Spleen (tissue), 13 donors: ENCODE measurements at places on chromosomes 11 and 22. TPM values are rescaled to one million over a fixed set of nuclear protein-coding genes. Genes with fewer than 3 reads are reported as not detected.

NCR3LG1 gene
- total RNA-seq: 2.3 TPM

DNA sequence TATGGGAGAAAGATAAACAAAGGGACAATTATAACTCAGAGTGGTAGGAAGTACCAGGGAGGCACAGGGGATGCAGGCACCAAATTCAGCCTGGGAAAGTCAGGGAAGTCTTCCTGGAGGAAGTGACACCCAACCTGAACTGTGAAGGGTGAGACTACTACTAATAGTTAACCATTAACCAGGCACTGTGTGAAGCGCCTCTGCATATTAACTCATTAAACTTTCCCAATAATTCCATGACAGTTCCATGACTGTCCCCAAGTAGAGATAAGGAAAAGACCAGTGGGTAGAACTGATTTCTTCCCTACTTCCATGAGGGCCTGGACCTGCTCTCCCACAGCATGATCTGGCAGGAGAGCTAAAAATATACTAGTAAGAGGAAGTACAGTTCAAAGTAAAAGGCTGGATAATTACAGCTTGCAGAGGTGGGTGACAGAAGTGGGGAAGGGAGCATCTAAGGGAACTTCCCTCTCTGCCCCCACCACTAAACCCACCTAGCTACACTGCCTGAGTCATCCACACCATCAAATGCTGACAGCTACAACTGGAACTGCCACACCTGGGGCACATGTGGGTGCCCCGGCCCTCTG is 4.7 kb upstream of the AP1B1 start:
- no peaks in the 10 kb centered on the region for H3K36me3 ChIP-seq
- no peaks in the 10 kb centered on the region for H3K27me3 ChIP-seq
- no peak for DNase-seq

DNA sequence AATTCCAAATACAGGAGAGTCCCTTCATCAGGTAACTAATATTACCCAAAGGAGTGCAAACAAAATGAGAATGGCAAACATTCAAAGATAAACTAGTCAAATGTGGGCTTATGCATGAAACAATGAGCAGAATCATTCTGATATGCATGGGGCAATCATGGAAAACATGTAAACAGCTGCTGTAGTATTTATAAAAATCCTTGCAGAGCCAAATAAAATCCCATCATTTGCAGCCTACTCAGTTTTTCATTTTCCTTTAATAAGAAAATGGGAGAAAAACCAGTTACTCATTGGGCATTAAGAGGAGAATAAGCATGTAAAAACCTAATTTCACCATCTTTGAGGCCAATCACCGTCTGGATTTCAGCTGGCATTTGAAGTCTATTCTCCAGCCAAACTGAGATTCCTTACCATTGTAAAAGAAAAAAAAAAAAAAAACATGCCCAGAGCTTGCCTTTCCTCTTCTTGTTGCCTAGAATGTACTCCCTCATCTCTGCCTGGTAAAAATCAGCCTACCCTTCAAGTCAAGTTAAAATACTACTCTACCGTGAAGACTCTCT is 249.1 kb downstream of the TTC28 start:
- H3K27me3 ChIP-seq: no peaks in the 10 kb centered on the region
- H3K36me3 ChIP-seq: no peaks in the 10 kb centered on the region
- no peak for DNase-seq
- H3K4me1 ChIP-seq: peaks cover 10% of the 10 kb centered on the region

- peaks cover 15% of the 10 kb centered on the region for H3K27me3 ChIP-seq
- no peak overlapping the region for H3K27ac ChIP-seq
- H3K4me1 ChIP-seq: peaks cover 71% of the 10 kb centered on the region
Measured at GRCh38 chr11:27468209-27468994, 4.2 kb downstream of the LGR4 start.

HEPACAM gene
- not detected for total RNA-seq

DNA sequence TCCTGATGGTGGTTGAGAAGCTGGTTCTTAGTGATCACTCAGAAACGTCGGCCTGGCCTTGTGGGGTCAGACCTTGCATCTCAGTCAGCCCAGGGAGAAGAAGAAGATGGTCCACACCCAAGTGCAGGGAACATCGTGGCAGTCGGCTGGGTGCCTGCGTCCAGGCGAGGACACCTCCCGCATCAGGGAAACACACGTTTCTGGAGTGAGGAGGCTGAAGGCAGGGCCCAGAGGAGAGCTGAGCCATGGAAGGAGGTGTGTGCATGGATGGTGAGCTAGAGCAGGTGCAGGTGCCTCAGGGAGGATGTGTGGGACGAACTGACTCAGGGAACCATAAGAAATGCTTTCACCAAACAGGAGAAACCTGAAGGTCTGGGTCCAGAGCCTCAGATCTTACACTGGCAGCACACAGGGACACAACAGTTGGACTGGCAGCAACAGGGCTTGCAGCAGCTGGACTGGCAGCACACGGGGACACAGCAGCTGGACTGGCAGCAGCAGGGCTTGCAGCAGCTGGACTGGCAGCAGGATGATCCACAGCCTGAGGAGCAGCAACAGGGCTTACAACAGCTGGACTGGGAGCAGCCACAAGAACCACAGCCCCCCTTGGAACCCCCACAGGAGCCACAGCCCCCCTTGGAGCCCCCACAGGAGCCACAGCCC is 632 bp downstream of the KRTAP5-2 start:
- DNase-seq: peak; percentile 49
- H3K4me3 ChIP-seq: no peak overlapping the region
- H3K36me3 ChIP-seq: no peaks in the 10 kb centered on the region
- no peaks in the 10 kb centered on the region for H3K27me3 ChIP-seq
- H3K4me1 ChIP-seq: peaks cover 5% of the 10 kb centered on the region
- peak overlapping the region; percentile 37 for H3K27ac ChIP-seq

GRCh38 chr22:19745155-19746101 is 15.2 kb upstream of the TBX1 start:
- no peak overlapping the region for H3K27ac ChIP-seq
- no peak overlapping the region for H3K4me3 ChIP-seq
- H3K36me3 ChIP-seq: no peaks in the 10 kb centered on the region
- H3K4me1 ChIP-seq: peaks cover 13% of the 10 kb centered on the region
- H3K27me3 ChIP-seq: peaks cover 3% of the 10 kb centered on the region

- peaks cover 22% of the 10 kb centered on the region for H3K4me1 ChIP-seq
- H3K27me3 ChIP-seq: peaks cover 9% of the 10 kb centered on the region
- H3K27ac ChIP-seq: no peak overlapping the region
- H3K4me3 ChIP-seq: peak overlapping the region; percentile 89
- peak; percentile 81 for DNase-seq
Measured at GRCh38 chr11:108592591-108593213, 866 bp downstream of the EXPH5 start.

DNA sequence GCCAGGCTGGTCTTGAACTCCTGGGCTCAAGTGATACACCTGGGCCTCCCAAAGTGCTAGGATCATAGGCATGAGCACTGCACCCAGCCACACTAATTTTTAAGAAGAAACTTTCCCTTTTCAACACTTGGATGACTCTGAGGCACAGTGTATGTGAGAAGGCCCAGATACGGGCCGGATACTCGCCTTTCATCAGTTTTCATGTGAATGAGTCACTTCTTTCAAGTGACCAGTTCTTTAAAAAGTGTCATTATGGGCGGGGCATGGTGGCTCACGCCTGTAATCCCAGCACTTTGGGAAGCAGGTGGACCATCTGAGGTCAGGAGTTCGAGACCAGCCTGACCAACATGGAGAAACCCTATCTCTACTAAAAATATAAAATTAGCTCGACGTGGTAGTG is 120.8 kb downstream of the CTTN start:
- H3K27ac ChIP-seq: no peak overlapping the region
- peaks cover 6% of the 10 kb centered on the region for H3K27me3 ChIP-seq
- peaks cover 9% of the 10 kb centered on the region for H3K4me1 ChIP-seq
- peak; percentile 20 for DNase-seq
- H3K36me3 ChIP-seq: no peaks in the 10 kb centered on the region
- no peak overlapping the region for H3K4me3 ChIP-seq

GRCh38 chr22:42635531-42635930 is 4.9 kb downstream of the ATP5MGL start:
- no peaks in the 10 kb centered on the region for H3K27me3 ChIP-seq
- H3K36me3 ChIP-seq: peaks cover 71% of the 10 kb centered on the region
- H3K27ac ChIP-seq: no peak overlapping the region
- H3K4me3 ChIP-seq: no peak overlapping the region
- H3K4me1 ChIP-seq: no peaks in the 10 kb centered on the region

- DNase-seq: no peak
- H3K27ac ChIP-seq: no peak overlapping the region
- H3K27me3 ChIP-seq: no peaks in the 10 kb centered on the region
- no peak overlapping the region for H3K4me3 ChIP-seq
- H3K36me3 ChIP-seq: no peaks in the 10 kb centered on the region
Measured at GRCh38 chr11:131522851-131523250, 152.4 kb downstream of the NTM start.

SMIM35 gene
- total RNA-seq: 0.20 TPM

OR10D3 gene
- not detected for total RNA-seq

DNA sequence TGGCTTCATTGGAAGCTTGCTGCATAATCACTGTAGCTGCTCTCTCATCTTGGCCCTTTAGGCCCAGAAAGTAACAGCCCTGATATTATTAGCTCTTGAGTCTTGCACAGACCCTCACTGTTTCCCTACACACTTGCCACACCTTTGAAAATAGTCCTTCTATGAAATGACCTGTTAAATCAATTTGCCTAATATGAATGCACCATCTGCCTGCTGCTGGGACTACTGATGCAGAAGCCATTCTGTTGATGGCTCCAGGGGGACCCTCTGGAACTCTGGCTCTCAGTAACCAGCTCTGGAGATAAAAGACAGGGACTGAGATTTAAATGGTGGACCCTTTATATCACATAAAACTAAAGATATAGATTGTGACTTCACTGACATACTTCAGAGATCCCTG is 14.7 kb upstream of the AMPD3 start:
- H3K4me1 ChIP-seq: peaks cover 15% of the 10 kb centered on the region
- no peak overlapping the region for H3K4me3 ChIP-seq
- no peaks in the 10 kb centered on the region for H3K36me3 ChIP-seq
- DNase-seq: no peak
- no peak overlapping the region for H3K27ac ChIP-seq

- no peak overlapping the region for H3K4me3 ChIP-seq
- no peaks in the 10 kb centered on the region for H3K36me3 ChIP-seq
- no peaks in the 10 kb centered on the region for H3K4me1 ChIP-seq
Measured at GRCh38 chr11:92827132-92827531, 142.3 kb upstream of the MTNR1B start.

DNA sequence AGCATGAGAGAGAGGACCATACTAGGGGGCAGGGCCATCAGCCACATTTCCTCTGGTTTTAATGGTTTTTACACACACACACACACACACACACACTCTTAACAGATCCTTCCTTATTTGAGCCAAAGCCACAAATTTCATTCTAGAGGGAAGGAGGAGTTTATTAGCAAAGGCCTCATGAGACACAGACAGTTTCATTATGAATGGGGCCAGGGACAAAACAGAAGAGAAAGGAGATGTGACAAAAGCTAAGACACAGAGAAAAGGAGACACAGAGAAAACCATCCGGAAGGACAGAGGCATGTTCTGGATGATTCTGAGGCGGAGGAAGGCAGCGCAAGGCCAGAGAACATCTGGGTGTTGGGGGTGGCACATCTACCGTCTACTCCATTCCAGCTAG is 32.2 kb upstream of the ARFGAP3 start:
- DNase-seq: no peak
- H3K36me3 ChIP-seq: peaks cover 55% of the 10 kb centered on the region
- H3K4me3 ChIP-seq: no peak overlapping the region
- peak overlapping the region; percentile 71 for H3K27ac ChIP-seq
- H3K27me3 ChIP-seq: no peaks in the 10 kb centered on the region

DSCAML1 gene
- 6.7 TPM for total RNA-seq

GRCh38 chr11:112106070-112106469 is 19.4 kb downstream of the SDHD start:
- no peak for DNase-seq
- no peaks in the 10 kb centered on the region for H3K36me3 ChIP-seq
- no peak overlapping the region for H3K27ac ChIP-seq
- no peak overlapping the region for H3K4me3 ChIP-seq
- H3K27me3 ChIP-seq: no peaks in the 10 kb centered on the region
- no peaks in the 10 kb centered on the region for H3K4me1 ChIP-seq

DNA sequence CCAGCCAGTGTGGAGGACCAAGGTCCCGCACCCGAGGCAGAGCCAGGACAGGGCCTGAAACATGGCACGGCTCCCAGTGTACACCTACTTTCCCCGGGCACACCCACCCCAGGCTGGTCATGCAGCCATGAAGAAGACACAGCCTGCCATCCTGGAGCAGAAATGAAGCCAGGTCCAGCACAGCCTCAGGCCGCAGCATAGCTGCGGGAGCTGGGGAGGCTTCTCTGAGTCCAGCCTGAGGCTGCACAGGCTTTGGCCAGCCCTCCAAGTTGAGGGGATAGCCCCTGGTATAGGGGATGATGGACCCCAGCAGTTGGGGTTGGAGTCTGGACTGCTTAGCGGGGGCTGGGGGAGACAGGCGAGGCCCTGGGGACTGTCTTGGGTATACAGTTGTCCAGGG is 2.9 kb upstream of the HDAC10 start:
- H3K4me1 ChIP-seq: peaks cover 32% of the 10 kb centered on the region
- H3K36me3 ChIP-seq: no peaks in the 10 kb centered on the region
- H3K27me3 ChIP-seq: peaks cover 8% of the 10 kb centered on the region
- no peak overlapping the region for H3K4me3 ChIP-seq
- DNase-seq: no peak

SCGB1D2 gene
- not detected for total RNA-seq

- peak; percentile 56 for DNase-seq
- H3K27me3 ChIP-seq: no peaks in the 10 kb centered on the region
Measured at GRCh38 chr11:47573321-47573720, 5.4 kb downstream of the KBTBD4 start.

ANO5 gene
- 2.9 TPM for total RNA-seq

GRCh38 chr11:65851083-65851579 is 6.8 kb downstream of the CFL1 start:
- DNase-seq: no peak
- H3K36me3 ChIP-seq: peaks cover 51% of the 10 kb centered on the region
- no peak overlapping the region for H3K27ac ChIP-seq
- H3K4me3 ChIP-seq: no peak overlapping the region
- H3K4me1 ChIP-seq: peaks cover 38% of the 10 kb centered on the region

TNNI2 gene
- total RNA-seq: 7.9 TPM

DNA sequence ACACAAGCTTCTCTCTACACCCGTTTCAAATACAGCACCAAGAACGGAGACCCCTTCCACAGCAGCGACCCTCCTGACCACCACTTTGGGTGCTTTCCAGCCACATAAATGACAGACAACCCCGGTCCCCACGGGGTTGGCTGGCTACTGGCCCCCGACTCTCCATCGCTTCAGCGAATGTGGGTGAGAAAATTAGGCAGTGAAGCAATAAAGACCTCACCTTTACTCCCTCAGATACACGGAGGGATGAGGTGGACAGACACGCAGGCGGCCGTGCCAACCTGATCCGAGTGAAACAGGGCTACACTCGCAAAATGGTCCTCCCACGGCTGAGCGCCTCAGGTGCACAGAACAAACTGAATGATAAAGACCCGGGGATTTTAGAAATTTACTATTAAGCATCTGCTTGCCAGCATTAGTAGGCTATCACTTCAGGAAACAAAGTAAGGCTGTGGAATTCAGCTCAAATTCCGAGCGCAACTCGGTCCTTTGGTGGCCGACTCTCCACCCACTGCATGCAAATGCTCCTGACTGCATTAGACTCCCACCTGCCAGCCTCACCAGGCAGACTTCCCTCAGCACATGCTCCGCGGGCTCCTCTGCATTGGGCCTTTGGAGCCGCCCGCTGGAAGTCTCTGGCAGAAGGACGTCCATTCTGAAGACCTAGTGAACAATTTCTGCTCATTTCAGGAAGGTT is 12.8 kb upstream of the EFCAB6 start:
- no peak overlapping the region for H3K4me3 ChIP-seq
- no peaks in the 10 kb centered on the region for H3K36me3 ChIP-seq
- DNase-seq: no peak
